ENCODE measurements at places on chromosomes 5 and 9.

GRCh38 chr5:43020399-43020746 is 19.7 kb downstream of the ANXA2R start:
- no peak for DNase-seq

DNA sequence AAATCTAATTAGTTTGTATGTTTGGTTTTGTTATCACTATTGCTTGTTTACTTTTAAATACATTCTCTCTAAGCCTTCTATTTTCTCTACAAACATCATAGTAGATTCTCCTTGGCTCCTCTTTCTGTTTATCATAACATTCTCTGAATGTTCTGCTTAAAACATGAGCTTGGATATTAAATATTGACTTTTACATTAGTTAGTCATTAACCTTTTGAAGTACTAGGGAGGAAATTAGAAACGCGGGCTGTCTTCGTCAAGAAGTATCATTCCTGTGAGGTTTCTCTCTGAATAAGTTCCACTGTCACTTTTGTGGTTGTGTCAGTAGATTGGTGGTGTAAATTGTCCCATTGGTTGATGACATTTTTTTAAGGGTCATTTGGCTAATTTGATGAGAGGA is 821.5 kb downstream of the EFNA5 start:
- DNase-seq: no peak

GRCh38 chr5:154829181-154829588 is 21.2 kb downstream of the FAXDC2 start:
- DNase-seq: no peak

- no peak for DNase-seq
Observed at GRCh38 chr9:137201205-137201868, 796 bp upstream of the TPRN start.

GRCh38 chr9:127293767-127294166 is 29.2 kb downstream of the GARNL3 start:
- no peak for DNase-seq

DNA sequence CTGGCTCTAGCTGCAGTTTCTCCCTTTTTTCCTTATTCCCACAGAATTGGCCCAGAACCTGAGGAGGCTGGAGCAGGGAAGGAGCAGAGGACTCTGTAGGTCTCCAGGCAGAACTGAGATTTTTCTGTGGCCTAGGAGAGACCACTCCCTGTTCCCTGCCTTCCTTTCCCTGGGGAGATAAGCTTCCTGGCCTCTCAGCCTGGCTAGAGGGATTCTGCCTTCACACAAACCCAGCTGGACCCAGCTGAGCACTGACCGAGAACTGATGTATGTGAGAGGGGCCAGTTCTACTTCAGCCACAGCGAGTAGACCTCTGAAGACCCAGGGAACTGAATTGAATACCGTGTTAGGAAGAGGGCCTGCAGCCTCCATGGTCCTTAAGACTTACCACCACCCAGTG is 48.0 kb downstream of the RUSC2 start:
- no peak for DNase-seq

DNA sequence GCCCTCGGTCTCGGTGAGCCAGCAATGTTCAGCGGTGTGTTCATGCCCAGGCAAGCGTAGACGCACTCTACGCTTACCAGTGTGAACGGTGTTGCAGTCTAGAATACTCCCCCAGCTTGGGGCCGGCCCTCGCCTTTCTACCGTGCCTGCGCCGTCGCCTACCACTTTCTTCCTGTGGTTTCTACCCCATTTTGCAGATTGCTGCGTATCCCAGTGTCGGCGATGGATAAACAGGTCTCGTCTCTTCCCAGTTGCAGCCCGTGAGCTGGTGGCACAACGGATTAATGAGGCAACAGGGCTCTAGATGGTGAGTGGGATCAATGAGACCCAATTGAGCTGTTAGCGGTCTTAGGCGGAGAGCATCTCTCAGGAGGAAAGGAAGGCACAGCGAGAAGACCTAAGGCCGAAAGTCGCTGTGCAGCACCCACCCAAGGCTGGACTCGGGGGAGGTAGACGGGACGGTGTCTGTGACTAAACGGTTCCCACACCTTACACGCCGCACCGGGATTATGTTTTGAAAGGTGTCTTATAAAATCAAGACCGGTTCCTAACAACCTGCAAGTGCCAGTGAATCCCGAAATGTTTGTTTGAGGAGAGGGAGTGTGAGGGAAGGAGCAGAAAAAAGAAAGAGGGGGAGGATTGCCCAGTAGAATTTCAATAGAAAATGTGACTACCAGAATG is 5.8 kb downstream of the OTP start:
- no peak for DNase-seq

GRCh38 chr9:95031711-95032461 is 285.6 kb downstream of the FANCC start:
- DNase-seq: no peak

DNA sequence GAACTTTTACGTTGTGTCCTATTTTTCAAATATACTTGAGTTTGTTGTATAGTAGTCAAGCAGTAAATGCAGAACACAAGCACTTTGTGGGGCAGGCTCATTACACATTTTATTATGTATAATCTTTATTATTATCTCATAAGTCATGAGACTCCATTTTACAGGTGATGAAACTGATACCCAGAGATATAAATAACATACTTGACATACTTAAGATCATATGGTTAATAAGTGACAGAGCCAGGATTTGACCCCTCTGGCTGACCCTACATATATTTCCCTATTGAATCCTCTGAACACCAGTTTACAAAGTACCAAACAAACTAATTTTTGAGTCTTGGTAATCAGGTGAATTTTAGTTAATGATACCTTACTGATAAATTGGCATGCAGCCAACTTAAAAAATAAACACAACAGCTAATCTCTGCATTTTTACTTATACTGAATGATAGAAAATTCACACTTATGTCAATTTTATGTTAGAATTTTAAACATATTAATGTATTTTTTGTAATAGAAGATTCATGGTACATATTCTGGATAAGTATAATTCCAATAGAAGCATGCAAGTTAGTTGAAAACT is 305.0 kb upstream of the MEF2C start:
- DNase-seq: no peak

Measured in femur (tissue), 1 donor.